Mucosa of gallbladder (tissue), 1 donor: ENCODE measurements at places on chromosomes 12 and 14.

DNA sequence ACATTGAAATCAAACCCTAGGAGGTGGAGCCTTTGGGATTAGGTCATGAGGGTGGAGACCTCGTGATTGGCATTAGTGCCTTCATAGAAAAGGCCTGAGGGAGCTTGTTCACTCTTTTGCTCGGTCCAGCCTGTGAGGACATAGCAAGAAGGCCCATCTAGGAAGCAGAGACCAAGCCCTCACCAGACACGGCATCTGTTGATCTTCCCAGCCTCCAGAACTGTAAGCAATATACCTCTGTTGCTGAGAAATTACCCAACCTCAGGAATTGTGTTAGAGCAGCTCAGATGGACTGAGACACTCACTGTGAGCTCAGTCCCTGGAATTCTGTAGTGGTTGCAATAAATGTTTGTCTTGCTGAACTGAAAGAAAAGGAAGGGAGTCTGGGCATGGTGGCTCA is 116.2 kb upstream of the MAP1LC3B2 start:
- no peak for DNase-seq

- no peak for DNase-seq
Measured at GRCh38 chr14:51328772-51329353, 88.8 kb downstream of the TMX1 start.

GRCh38 chr12:85283560-85283959 is 3.5 kb downstream of the ALX1 start:
- no peak for DNase-seq

- no peak for DNase-seq
Measured at GRCh38 chr14:26276757-26277156, 321.1 kb downstream of the NOVA1 start.

GRCh38 chr14:22213120-22213519 is 375.9 kb downstream of the DAD1 start:
- DNase-seq = no peak

DNA sequence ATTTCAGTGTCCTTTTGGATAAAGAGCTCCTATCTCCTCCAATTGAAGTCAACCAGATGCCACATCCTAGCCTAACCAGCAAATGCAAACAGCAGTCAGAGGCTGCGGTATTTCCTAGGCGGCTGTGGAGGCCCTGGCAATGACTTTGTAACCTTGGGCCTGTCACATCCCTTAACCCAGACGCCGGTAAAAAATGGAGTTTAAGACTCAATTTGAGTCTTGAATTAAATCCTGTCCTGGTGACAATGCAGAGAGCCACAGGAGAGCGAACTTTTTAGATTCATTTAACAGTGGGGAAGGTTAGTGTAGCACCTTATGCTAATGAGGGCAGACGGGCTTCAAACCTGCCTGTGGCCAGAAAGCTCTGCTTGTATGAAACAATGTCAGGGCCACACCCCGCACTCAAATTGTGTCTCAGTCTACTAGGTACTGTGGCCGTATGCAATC is 1.3 kb downstream of the C12orf75 start:
- DNase-seq = no peak

DNA sequence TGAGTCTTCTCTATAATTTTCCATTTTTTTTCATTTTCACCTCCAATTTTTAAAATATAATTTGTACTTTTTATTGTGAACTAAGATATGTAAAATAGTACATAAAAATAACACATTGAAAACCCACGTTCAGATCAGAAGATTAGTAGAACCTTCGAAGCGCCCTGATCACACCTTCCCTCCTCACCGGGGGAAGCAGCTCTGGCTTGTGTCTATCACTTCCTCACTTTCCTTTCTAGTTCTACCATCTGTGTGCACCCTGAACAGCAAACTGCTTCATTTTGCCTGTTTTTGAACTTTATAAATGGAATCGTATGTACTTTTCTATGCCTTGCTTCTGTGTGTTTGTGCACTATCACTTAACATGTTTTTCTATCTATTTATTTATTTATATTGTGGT is 11.8 kb upstream of the CD27 start:
- no peak for DNase-seq
